Liver (tissue), 10 donors: ENCODE measurements at places on chromosomes 16 and 17. TPM values are rescaled to one million over a fixed set of nuclear protein-coding genes. Genes with fewer than 3 reads are reported as not detected.

- no peaks in the 10 kb centered on the region for H3K4me1 ChIP-seq
- no peak overlapping the region for H3K4me3 ChIP-seq
- peaks cover 4% of the 10 kb centered on the region for H3K36me3 ChIP-seq
- H3K27me3 ChIP-seq = no peaks in the 10 kb centered on the region
- no peak overlapping the region for H3K27ac ChIP-seq
- DNase-seq = no peak
Measured at GRCh38 chr17:58710948-58711552, 18.6 kb downstream of the RAD51C start.

DNA sequence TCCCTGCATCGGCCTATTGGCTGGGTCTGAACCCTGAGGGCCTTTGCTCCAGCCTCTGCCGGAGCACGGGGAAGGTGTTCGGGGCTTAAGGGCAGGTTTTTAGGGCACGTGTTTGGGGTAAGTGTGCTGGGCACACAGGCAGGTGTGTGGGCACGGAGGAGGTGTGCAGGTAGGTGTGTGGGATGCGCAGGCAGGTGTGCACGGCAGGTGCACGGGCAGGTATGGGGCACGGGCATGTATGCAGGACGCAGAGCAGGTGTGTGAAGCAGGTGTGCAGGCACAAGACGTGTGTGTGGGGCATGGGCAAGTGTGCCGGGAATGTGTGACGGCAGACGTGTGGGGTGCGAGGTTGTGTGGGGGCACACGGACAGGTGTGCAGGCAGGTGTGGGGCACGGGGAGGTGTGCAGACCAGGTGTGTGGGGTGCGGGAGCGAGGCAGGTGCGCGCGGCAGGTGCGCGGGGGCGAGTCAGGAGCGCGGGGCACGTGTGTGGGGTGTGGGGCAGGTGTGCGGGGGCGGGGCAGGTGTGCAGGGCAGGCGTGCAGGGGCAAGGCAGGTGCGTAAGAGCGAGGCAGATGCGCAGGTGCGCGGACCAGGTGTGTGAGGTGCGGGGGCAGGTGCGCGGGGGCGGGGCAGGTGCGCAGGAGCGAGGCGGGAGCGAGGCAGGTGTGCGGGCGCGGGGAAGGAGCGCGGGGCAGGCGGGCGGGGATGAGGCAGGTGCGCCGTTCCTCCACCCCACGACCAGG, 28.6 kb upstream of the METRNL start:
- no peaks in the 10 kb centered on the region for H3K27me3 ChIP-seq
- H3K4me3 ChIP-seq = peak overlapping the region; percentile 81
- H3K4me1 ChIP-seq = peaks cover 7% of the 10 kb centered on the region
- peak; percentile 35 for DNase-seq

GRCh38 chr16:81752876-81753227, 26.2 kb upstream of the PLCG2 start:
- H3K27ac ChIP-seq = no peak overlapping the region
- no peak overlapping the region for H3K4me3 ChIP-seq
- no peaks in the 10 kb centered on the region for H3K36me3 ChIP-seq
- no peaks in the 10 kb centered on the region for H3K4me1 ChIP-seq

DNA sequence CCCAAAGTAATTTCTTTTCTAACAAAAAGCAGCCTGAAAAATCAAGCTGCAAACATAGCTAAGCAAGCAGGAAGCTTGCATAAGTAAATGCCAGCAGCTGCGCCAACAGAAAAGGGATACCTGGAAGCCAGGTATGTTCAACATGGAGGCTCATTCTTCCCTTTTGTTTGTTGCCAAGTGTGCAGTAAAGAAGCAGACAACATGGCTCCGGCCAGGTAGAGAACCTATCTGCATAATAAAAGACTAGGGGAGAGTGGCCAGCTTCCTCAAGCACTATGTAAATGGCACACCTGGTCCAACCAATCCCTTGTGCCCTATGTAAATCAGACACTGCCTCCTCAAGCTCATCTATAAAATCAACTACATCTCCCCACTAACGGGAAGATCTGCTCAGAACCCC, 1407.0 kb downstream of the CDH11 start:
- no peaks in the 10 kb centered on the region for H3K36me3 ChIP-seq
- H3K4me1 ChIP-seq = no peaks in the 10 kb centered on the region
- H3K4me3 ChIP-seq = no peak overlapping the region
- DNase-seq = no peak
- no peak overlapping the region for H3K27ac ChIP-seq
- H3K27me3 ChIP-seq = no peaks in the 10 kb centered on the region

GRCh38 chr17:41801374-41802271, 10.1 kb downstream of the P3H4 start:
- DNase-seq = peak; percentile 86
- no peak overlapping the region for H3K4me3 ChIP-seq
- no peaks in the 10 kb centered on the region for H3K36me3 ChIP-seq
- no peaks in the 10 kb centered on the region for H3K27me3 ChIP-seq

- peaks cover 3% of the 10 kb centered on the region for H3K4me1 ChIP-seq
- no peaks in the 10 kb centered on the region for H3K27me3 ChIP-seq
Measured at GRCh38 chr17:35254107-35254773, 11.4 kb downstream of the SLFN5 start.

GRCh38 chr16:180681-181564, 664 bp downstream of the HBQ1 start:
- peaks cover 5% of the 10 kb centered on the region for H3K27me3 ChIP-seq
- DNase-seq = peak; percentile 67
- H3K36me3 ChIP-seq = no peaks in the 10 kb centered on the region
- no peak overlapping the region for H3K27ac ChIP-seq

DNA sequence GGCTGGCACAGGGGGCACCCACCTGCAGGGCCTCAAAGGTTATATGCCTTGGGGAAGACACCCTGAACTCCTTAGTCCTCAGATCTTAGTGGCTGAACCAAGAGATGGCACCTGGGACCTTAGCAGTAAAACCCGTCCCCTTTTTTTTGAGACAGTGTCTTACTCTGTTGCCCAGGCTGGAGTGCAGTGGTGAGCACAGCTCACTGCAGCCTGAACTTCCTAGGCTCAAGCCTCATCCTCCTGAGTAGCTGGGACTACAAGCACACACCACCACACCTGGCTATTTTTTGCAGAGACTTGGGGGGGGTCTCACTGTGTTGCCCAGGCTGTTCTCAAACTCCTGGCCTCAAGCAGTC, 237.2 kb downstream of the MRTFB start:
- no peaks in the 10 kb centered on the region for H3K27me3 ChIP-seq
- peaks cover 2% of the 10 kb centered on the region for H3K36me3 ChIP-seq
- no peak for DNase-seq
- no peak overlapping the region for H3K27ac ChIP-seq

Gene SLC6A2
- total RNA-seq = under 0.01 TPM

Gene KIF18B
- 11.9 TPM for total RNA-seq

Gene TTYH2
- total RNA-seq = 2.4 TPM

Gene CLDN6
- total RNA-seq = 0.75 TPM

Gene TP53TG3F
- not detected for total RNA-seq

Gene TP53TG3
- total RNA-seq = not detected
